EH (cell line): ENCODE measurements at places on chromosomes 3 and 15.

DNA sequence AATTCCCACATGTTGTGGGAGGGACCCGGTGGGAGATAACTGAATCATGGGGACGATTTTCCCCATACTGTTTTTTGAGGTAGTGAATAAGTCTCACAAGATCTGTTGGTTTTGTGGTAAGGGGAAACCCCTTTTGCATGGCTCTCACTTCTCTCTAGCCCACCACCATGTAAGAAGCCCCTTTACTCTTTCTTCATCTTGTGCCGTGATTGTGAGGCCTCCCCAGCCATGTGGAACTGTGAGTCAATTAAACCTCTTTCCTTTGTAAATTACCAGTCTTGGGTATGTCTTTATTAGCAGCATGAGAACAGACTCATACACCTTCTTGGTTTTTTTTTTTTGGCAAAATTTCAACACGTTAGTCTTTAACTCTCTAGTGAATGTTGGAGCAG lies 18.1 kb downstream of the ARL8B start:
- no peak for DNase-seq

DNA sequence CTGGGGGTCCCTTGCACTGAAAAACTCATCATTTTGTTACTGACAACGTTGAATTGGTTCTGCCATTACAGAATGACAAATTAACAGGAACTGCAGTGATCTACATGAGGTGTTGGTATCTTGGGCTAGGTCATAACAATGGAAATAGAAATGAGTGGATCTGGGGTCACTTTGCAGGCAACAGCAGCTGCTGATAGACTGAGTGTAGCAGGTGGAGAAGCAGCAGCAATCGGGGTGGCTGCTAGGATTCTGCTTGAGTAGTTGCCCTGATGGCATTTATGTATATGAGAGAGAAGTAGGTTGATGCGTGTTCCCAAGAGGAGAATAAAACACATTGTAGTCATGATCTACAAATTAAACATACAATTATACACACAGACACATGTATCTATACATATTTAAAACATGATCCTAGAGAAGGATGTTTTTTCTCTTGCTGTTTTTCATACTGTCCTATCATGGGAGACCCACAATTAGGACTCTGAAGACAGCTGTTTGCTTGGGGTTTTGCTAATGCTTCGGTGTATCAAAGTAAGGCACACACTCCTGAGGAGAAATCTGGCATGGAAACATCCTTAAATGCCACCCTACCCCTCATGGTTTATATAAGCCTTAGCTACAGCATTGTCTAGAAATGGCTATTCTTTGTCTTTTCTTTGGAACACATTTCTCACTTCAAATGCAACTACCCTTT lies 15.8 kb upstream of the THBS1 start:
- no peak for DNase-seq

DNA sequence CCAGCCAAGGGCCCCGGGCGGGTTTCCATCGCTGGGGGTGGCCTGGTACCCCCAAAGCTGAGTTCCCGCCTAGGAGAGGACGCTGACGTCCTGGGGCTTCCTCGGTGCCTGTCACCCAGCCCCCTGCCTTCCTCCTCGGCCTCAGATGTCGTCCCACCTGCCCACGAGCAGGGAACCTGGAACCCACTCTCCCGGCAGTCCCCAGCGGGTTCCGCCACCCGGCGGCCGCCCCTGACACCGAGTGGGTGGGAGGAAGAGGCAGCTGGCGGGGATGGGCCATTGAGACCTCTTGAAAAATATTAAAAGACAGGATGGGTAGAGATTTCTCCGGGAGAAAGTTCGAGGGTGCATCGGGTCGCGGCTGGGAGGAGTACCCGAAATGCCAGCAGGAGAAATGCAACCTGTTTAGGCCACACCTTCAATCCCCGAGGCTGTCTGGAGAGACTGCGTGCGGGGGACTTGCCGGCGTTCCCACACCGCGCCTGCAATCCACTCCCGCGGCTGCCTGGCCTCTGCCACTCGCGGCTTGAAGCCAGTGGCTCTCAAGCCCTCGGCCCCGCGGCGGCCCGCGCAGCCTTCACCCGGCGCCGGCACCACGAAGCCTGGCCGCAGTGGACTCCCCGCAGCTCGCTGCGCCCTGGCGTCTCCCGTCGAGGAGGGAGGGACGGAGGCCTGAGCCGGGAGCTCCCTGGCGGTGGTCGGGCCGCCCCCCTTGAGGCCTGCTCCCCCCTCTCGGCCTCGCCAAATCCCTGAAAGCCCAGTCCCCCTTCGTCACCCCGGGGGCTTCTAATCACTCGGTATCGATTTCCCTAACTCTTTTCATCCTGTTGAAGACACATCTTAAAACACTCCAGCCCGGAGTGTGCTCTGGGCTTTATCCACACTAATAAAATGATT lies 8.6 kb upstream of the NR2F2 start:
- peak; percentile 41 for DNase-seq

DNA sequence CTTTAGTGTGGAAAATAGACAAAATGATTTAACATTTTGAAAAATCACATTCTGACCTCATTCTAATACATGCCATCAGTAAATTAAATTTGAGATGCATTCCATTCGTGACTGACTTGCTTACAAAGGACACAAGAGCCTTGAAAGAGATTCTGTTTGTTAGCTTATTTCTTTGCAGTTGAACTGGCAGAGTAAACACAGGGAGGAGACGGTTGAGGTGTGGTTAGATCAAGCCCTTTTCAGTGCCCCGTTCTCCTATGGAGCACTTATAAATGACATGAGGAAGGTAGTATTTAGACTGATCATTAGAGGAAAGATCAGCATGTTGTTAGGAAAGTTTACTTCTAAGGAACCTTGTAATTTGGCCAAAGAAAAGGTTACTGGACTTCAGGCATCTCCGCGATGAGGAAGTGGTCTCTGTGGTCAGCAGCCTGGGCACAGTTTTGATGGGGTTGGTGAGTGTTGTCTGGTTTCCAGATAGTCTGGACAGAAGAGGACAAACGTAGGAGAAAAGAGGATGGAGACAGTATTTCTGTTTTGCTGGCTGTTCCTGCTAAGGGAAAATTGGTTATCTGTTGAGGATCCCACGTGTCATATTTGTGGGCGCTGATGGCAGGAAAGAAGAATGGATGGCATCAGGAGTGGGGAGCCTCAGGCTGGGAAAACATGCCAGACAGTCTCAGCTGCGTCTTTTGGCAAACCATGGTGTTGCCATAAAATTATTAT lies 328.9 kb upstream of the TBL1XR1 start:
- peak; percentile 73 for DNase-seq

GRCh38 chr15:48680841-48681240 lies 35.3 kb upstream of the FBN1 start:
- DNase-seq, result peak; percentile 92

DNA sequence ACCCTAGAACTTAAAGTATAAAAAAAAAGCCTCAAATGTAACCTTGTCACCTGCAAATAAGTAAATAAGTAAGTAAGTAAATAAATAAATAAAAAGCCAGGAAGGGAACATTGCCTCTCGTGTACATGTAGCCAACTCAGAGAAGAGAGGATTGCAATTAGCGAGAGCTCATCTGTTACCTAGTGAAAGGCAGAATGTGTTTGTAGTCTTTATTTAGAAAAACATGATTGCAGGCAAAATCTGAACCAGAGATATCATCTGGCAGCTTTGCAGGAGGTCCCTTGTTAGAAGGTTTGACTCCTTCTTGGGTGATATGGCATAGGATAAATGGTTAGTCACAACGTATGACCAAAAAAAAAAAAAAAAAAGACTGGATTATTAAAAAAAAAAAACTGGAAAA lies 71.6 kb upstream of the SYN2 start:
- no peak for DNase-seq

DNA sequence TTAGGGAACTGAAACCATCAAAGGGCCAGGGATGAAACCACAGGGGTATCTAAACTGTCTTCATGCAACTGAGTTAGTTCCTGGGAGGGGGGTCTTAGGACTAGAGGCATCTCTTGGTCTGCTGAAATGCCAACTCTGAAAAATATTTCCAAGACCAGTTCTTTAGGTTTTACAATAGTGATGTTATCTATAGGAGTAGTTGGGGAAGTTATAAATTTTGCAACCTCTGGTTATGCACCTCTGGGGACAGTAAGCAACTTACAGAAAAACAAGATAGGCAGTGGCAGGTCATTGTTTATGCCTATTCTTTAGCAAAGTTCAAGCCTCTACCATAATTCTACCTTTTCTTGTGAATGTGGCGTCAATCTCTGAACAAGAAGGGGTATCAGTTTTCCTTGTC lies 60.5 kb upstream of the MINAR1 start:
- DNase-seq, result no peak

DNA sequence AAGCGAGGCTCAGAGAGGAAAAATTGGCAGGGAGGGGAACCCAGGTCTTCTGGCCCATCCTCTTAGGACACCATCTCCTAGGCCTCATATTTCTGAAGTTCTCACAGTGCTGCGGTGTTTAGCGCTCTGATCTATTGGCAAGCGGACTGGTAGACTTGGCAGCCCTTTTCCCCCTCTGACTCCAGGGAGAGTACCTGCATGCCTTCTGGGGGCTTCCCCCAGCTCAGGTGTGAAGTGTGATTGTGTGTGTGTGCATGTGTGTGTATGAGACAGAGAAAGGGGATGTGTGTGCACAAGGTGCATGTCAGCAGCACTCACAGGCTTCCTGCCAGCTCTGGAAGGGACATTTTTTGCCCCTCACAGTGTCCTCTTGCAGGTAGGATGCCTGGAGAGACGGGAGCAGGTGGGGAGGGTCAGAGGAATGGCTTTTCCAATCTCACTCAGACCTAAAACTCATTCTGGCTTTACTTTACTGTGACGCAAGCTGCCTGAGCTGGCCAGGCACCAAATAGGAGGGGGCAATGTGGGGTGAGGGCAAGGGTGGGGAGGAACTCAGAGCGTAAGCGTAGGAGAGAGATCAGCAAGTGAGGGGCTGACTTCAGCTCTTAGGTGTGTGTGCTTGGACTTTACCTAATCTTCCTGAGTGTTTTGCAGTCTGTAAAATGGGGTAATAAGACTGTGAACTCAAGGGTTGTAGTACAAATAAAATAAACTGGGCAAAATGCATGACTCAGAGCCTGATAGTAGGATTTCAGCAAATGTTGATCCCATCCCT lies 4.0 kb upstream of the IL17RE start:
- no peak for DNase-seq

DNA sequence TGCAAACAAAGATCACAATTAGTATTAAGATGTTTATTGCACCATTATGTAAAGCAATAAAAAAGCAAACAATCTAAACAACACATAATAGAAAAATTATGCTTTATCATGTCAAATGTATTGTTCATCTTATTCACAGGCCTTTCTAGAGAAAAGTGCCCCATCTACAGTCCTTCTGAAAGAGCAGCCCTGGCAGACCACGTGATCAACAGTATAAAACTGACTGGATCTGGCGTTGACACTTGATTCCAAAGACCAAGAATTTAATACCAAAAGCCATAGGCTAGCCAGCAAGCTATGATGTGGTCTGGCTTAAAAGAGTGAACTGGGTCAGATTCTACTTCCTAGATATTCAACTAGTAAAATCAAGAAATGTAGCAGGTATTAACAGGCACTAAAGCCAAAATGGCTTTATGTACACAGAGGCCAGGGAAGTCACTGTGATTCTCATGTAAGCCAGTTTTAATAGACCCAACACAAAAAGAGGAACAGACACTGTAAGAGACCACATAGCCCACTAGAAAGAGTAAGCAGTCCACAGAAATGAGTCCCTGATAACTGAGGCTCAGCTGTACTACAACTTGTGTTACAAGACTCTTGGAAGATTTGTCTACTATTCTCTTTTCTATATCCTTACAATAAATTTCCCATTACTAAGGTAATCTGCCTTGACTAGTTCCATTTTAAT lies 32.5 kb downstream of the DMXL2 start:
- no peak for DNase-seq

- DNase-seq, result peak; percentile 91
Measured at GRCh38 chr15:60399931-60400330, 2.1 kb upstream of the ANXA2 start.

GRCh38 chr3:156473341-156473740 lies 81.6 kb downstream of the SSR3 start:
- DNase-seq, result no peak
